ENCODE measurements at places on chromosomes 4 and X.
A peak's percentile ranks its signal among the peaks of the same experiment; 100 is the strongest.

DNA sequence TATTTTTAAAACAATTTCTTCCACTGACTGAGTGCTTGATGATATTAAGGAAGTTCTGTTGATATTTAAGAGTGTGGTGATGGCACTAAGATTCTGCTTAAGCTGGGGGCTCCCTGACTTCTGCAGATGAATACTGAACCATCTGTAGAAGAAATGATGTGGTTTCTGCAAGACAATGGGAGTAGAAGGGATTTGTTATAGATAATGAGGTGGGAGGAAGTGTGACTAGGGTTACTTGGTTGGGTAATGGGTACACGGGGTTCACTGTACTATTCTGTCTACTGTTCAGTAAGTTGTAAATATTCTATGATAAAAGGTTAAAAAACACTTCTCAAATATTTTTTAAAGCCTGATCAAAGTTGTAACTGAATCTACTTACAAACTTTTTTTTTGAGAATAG is 60.9 kb upstream of the TXK start:
- no peak for DNase-seq

- peak; percentile 21 for DNase-seq
Observed at GRCh38 chr4:139242511-139243051, 37.4 kb downstream of the MGARP start.

- DNase-seq = no peak
Observed at GRCh38 chrX:135425026-135425965, 3.6 kb downstream of the SMIM10L2A start.

GRCh38 chr4:24517676-24518075 is 66.7 kb downstream of the DHX15 start:
- no peak for DNase-seq

DNA sequence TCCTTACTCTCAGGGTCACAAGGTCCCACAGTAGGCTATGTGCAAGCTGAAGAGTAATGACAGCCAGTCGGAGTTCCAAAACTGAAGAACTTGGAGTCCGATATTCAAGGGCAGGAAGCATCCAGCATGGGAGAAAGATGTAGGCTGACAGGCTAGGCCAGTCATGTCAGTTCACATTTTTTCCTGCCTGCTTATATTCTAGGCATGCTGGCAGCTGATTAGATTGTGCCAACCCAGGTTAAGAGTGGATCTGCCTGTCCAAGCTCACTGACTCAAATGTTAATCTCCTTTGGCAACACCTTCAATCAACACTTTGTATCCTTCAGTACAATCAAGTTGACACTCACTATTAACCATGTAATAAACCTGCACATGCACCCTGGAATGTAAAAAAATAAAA is 960.9 kb upstream of the HS3ST1 start:
- no peak for DNase-seq

GRCh38 chrX:12383196-12383595 is 244.9 kb downstream of the FRMPD4 start:
- DNase-seq = no peak

- DNase-seq = peak; percentile 15
Observed at GRCh38 chrX:51876441-51876840, 17.0 kb upstream of the MAGED1 start.

GRCh38 chrX:112734290-112734689 is 54.6 kb upstream of the LHFPL1 start:
- DNase-seq = no peak

- no peak for DNase-seq
Observed at GRCh38 chrX:10327651-10328050, 170.9 kb downstream of the CLCN4 start.

DNA sequence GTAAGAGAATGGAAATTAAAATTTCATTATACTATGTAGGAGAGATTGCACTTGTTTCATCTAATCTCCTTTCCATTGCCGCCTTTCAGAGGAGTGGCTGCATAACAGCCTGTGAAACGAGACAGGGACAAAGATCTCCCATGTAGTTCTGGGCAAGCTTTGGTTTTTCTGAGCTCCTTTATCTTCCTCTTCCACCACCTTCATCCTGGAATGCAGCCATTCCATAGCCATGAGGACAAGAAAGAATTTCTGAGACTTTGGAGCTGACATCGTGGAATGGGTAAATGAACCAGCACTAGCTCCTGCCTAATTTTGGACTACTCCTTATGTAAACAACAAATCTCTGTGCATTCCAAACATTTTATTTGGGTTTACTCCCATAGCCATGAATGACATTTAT is 1587.3 kb upstream of the TENM3 start:
- no peak for DNase-seq

DNA sequence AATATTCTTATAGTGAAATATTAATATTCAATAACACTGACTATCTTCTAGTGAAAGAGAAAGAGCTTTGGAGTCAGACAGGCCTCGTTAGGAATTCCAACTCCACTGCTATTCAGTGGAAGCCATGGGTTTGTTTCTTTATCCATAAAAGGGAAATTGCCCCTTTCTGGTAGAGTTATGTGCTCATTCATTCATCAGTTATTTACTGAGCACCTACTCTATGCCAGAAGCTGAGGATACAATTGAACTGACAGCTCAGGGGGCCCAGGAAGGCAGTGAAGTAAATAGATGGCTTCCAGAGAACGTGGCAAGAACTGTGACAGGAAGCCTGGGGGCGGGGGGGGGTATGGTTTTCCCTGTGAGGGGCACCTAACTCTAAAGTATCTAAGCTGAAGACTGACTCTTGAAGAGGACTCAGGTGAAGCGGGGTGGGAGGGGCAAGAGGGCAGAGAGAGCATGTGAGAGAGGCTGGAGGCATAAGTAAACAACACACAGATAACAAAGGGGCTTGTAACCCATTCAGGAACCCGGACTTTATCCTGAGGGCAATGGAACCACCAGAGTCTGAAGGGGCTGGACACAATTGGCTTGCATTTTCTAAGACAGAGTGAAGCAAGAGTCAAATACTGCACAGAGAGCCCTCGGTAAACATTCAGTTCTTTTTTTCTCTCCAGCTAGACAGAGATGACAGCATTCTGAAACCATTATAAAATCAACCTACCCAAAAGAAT is 20.3 kb downstream of the ANXA5 start:
- DNase-seq = no peak

GRCh38 chr4:83618991-83619645 is 83.2 kb downstream of the GPAT3 start:
- DNase-seq = no peak

DNA sequence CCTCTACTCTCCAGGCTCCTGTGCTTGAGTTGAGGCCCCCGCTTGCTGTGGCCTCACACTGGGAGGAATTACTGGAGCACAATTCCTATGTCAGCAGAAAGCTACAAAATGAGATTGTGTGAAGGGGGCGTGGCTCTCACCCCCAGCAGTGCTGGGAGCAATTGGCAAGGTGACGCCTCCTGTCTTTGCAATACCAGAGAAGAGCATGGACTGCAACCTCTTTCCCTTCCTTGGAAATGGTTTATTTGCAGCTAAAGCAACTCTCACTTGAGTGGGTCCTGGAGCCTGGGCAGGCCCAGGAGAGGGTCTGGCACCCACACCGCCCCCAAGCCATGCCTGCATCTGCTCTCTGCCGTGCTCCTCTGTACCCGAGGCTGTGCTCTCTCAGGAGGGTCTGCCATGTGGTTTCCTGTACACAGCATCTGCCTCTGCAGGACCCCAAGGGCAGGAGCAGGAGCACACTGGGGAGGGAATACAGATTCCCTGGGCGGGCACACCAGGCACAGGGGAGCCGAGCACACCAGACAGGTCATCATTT is 32.9 kb upstream of the HGFAC start:
- no peak for DNase-seq

- DNase-seq = no peak
Observed at GRCh38 chr4:66178906-66179305, 508.6 kb upstream of the EPHA5 start.

GRCh38 chr4:24642981-24643547 is 58.7 kb upstream of the DHX15 start:
- peak; percentile 43 for DNase-seq

- no peak for DNase-seq
Observed at GRCh38 chr4:20178902-20179576, 72.7 kb upstream of the SLIT2 start.

All from AG08396 (cell line).